Central memory CD4-positive, alpha-beta T cell (primary cell): ENCODE measurements at places on chromosomes 1 and 21.

- DNase-seq = no peak
Measured at GRCh38 chr1:99786751-99787501, 20.5 kb upstream of the FRRS1 start.

DNA sequence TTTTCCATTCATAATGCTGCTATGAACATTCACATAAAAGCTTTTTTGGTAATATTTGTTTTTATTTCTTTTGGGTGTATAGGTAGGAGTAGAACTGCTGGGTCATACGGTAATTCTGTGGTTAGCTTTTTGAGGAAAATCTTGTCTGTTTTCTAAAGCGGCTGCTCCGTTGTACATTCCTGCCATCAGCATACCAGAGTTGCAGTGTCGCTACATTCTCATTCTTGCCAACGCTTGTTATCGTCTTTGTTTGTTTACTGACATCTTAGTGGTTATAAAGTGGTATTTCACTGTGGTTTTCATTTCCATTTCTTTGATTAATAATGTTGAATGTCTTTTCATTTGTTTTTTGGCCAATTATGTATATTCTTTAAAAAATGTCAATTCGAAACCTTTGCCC, 469.8 kb upstream of the ZP4 start:
- no peak for DNase-seq

DNA sequence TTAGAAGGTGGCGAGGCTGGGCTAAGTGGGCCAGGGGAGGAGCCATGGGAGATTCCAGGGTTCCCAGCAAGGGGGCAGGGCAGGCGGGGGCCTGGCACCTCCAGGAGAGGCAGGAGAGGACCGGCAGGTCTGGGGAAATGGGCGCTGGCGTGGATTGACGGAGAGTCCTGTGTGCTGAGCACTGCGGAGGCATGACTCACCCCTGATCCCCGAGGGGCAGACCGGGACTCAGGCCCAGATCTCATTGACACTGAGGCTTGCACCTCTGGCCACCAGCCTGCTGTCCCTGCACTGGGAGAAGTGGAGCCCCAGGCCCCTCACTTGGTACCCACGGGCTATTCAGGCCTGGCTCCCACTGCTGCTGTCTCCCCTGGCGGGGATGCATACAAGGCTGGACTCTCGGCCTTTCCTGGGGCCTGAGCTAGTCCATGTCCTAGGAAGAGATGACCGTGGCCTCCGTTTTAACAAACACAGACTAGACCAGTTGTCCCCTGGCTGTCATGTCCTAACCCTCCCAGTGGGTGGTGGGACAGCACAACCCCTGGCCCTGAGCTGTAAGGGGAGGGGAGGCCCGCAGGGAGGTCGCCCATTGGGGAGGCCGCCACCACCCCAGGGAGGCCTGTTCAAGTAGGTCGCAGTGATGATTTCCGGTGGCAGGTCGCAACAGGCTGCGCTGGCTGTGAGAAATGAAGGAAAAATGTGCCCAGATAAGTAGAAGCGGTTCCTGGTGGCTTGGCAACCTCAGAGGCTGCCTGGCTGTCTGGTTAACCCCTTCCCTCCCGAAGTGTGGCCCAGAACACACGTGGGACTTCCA, 39.7 kb downstream of the RIPK4 start:
- DNase-seq = no peak

DNA sequence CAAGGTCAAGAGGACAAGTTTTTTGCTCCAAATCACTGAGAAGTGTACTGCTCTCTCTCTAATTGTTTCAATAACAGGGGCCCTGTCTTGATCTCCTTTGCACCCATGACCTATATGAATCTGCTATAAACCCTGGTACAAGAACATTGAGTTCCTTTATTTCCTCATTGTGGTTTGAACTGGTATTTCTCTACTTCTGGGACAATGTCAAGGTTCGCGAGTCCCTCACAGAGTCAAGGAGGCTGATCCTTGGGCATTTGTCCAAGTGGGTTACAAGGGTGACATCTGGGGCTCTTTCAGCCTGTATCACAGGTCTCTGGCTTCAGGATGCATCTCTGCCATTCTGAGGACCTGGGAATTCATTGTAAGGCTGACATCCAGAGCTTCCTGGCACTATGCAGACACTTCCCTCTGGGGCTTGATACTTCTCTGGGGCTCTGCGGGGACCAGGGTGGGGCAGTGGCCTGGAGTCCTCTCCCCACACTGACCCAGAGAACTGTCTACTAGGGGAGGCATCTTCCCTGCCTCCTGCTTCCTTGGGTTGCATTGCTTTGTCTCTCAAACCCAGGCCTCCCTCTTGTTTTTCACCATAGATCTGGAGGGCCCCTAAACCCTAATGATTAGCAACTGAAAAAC, 22.5 kb upstream of the ZNF648 start:
- no peak for DNase-seq
